B cell (primary cell): ENCODE measurements at places on chromosomes 7 and 10.

DNA sequence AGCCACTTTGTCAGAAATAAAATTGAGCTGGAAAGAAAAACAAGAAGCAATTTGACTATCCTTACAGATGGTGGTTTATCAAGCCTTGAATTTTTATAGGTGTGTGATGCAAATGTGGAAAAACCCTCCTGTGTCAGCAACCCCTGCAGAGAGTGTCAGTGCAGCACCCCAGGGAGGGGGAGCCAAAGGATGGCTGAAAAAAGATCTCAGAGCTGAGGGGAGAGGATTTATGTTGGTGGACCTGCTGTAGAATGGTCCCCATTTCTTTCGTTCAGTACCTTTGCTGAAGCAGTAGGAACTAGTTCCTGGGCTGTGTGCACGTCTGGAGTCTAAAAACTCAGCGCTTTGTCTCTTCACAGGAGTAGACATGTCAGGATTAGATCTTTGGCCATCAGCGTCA is 239.0 kb downstream of the PHTF2 start:
- no peak for DNase-seq

GRCh38 chr7:155835446-155836215 is 23.4 kb upstream of the SHH start:
- no peak for DNase-seq

DNA sequence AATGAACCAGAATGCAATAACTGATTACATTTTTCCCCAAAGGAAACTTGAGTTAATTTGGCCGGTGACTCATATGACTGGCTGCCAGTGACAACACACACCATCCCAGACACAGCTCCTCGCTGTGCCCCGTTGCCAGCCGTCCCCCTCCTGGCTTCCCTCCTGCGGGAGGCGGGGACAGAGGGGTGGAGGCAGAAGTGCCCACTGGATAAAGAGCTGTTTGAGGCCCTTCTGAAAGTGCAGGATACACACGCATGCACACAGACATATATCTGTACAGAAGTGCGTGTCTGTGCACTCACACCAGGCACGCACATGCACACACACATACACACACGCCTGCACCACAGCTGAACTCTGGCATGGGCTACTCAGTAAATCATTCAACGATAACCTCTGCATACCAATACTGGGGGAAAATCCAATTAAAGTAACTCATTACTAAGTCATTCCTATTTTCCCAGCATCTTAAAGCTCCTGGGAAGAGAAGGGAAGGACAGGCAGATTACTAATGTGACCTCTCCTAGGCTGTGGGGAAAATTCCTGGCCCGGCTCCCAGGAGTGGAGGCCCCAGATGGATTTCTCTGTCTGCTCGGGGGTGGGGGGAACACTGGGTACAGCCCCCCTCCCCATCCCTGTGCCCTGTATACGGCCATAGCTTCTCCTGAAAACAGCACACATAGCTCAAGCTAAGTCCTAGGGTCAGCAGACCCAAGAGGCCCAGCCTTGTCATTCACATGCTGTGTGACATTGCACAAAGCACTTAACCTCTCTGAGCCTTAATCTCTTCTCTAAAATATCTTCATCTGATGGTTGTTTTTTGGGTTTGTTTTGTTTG is 52.3 kb upstream of the MYL10 start:
- no peak for DNase-seq

DNA sequence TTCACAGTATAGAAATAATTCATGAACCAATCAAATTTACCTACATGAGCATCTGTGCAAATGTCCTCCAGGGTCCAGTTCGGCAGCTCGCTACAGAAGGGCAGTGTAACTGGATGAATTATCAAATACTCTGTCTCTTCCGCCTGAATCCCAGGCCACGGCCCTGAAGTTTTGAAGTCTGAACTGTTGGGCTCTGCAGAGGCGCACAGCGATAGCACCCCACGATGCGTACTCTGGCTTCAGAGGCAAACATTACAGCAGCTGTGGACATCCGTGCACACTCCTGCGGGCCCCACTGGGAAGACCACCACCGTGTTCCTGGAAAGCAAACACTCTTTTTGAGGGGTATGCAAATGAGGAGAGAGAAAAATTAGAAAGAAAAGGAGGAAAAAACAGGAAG is 259.8 kb upstream of the TCERG1L start:
- DNase-seq: no peak

DNA sequence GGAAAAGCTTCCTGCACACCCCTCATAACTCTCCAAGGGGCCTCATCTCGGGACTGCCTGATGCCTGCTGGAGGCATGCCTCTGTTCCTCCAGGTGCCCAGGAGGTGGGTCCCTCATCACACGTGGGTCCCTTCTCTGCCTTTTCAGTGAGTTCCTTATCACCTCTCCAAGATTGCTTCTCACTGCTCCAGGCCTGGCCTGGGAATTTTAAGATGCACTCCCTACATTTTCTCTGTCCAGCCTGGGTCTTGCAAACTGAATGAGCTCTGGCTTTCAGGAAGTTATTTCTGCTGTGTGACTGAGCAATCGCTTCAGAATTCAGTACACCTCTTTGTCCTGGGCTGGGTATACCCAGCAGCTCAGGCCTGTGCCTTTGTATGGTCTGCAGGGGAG is 43.8 kb downstream of the LRRC18 start:
- no peak for DNase-seq
